ENCODE measurements at places on chromosomes 5 and 9.

DNA sequence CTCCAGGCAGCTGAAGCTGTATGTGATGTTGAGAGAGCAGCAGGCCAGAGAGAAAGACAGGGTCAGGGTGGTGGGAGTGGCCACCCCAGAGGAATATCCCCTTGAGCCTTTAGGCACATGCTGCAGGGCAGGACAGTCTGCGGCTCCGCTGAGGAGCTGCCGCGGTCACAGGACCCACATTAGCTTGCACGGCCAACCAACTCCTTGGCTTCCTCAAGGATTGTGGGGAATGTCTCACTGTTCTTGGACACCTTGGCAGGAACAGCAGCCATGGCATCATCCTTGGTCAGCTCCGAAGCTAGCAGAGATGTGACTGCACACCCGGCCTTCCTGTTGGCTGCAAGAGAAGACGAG is 27.8 kb downstream of the PCDHGC5 start:
- no peak for DNase-seq

DNA sequence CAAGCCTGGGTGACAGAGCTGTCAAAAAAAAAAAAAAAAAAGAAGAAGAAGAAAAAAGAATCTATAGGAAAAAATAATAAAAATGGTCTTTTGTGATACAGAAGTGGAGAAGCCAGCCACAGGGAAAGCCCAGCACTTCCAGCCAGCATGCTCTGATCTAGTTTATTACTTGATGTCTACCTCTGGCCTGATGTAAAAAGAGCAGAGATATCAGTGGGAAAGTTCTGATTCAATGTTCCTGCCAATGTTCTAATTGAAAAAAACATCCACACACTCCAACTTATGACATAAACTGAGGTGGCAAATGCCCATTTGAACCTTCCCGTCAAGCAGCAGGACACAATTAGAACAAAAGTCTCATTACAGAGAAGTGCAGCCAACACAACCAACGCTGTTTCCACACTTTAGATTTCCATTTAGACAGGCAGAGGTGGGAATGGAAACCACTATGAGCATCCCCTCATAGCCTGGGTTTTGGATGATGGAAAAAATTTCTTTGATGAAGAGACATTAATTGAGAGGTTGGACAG is 5.7 kb downstream of the RBM18 start:
- no peak for DNase-seq

DNA sequence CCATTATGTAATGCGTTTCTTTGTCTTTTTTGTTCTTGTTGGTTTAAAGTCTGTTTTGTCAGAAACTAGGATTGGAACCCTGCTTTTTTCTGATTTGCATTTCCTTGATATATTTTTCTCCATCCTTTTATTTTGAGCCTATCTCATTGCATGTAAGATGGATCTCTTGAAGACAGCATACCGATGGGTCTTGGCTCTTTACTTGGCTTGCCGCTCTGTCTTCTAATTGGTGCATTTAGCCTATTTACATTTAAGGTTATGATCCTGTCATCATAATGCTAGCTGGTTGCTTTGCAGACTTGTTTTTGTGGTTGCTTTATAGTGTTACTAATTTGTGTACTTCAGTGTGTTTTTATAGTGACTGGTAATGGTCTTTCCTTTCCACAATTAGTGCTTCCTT is 13.3 kb upstream of the CDKN2B start:
- DNase-seq, result no peak

DNA sequence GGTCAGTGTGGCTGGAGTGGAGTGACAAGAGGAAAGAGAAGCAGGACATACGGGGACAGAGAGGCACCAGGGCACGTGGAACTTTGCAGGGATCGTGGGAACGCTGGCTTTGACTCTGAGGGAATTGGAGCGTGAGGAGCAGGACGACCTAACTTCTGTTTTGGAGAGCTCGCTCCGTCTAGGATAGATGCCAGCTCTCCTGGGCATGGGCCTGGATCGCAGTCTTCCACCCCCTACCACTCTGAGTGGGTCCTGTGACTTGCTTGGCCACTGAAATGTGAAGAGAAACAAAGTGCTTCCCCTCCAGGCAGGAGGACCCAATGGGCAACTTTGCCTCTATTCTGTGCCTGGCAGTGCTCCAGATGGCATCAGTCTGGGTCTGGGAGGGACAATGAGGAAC is 8.7 kb upstream of the SH3PXD2B start:
- DNase-seq, result no peak

DNA sequence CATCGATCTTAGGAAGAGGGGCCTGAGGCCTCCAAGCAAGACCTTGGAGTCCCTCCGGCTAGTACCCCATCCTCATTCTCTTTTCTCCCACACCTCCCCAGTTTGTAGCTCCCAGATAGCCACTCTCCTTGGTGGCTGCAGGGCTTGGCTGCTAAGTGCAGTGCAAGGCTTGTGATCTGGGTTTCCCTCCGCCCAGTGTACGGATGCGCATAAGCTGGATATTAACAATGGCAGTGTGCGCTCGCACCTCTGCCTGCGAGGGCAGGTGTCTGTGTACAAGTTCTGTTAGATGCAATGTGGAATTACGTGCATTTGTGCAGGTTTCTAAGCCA is 71.0 kb upstream of the TBCA start:
- DNase-seq, result no peak

GRCh38 chr9:36023260-36024048 is 13.3 kb upstream of the RECK start:
- peak; percentile 69 for DNase-seq

- no peak for DNase-seq
These were observed 10.0 kb upstream of the SLCO4C1 start for GRCh38 chr5:102306121-102306520.

- DNase-seq, result no peak
These were observed 428.6 kb upstream of the ADAMTSL1 start for GRCh38 chr9:18045326-18045725.

GRCh38 chr9:18350995-18351595 is 122.9 kb upstream of the ADAMTSL1 start:
- DNase-seq, result no peak

DNA sequence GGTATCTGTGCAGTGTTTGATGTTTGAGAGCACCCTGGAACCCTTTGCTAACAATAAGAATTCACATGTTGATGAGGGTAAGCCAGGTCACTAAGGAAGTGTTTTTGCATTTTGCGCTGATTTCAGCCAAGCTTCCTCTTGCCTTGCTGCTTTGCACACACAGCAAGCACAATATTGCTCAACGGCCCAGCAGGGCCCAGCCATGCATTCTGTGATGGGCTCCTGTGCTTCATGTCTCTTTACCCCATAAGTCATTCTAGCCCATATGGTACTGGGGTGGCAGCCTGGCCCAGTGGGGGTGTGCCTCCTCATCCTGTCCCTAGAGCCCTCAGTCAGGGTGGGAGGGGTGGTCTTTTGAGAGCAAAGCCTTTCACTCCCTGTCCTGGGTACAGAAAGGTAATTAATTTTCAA is 481.3 kb downstream of the GADD45G start:
- DNase-seq, result no peak

- no peak for DNase-seq
These were observed 134.2 kb downstream of the ZNF354C start for GRCh38 chr5:179194201-179194910.

GRCh38 chr9:22654833-22655232 is 208.2 kb downstream of the DMRTA1 start:
- DNase-seq, result no peak

GRCh38 chr9:87662808-87663528 is 63.0 kb upstream of the CTSL start:
- peak; percentile 80 for DNase-seq

DNA sequence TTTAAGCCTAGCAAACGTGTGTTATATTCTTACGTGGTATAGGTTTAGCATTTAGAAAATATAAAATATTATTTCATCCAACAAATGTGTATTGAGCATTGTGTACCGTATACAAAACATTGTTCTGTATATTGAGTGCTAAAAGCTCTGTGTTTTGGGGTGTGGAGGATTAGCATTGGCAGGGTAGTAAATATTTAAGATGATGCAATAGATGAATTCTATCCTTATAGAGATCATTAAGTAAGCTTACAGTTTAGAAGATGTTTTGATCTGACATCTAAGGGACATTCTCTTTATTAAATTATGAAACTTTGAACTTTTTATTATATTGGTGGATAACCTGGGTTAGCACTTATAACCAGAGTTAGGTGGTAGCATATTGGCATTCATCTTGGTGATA is 48.5 kb upstream of the GLIPR2 start:
- no peak for DNase-seq

- no peak for DNase-seq
These were observed at the start of gene FAT2 for GRCh38 chr5:151591144-151591819. Gene FAT2 (minus strand): TSS chr5:151591331. CDS start chr5:151568931, 22,400 bp downstream.

- DNase-seq, result no peak
These were observed 303.8 kb downstream of the KIAA0825 start for GRCh38 chr5:94314460-94315131.

- no peak for DNase-seq
These were observed 91.0 kb upstream of the COL5A1 start for GRCh38 chr9:134550584-134550983.

GRCh38 chr5:160064417-160064810 is 54.8 kb downstream of the PWWP2A start:
- no peak for DNase-seq

DNA sequence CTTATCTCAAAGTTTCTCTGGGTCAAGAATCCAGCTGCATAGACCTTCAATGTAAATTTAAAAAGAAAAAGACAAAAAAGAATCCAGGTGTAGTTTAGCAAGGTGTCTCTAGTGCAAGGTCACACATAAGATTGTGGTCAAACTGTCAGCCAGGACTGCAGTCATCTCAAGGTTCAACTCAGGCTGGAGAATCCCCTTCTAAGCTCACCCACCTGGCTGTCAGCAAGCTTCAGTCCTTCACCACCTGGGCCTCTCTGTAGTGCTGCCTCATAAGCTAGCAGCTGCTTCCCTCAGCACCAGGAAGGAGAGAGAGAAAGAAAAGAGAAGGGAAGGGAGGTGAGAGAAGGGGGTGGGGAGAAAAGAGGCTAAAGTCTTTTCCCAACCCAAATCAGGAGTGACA is 146.7 kb downstream of the ACTL7B start:
- DNase-seq, result no peak

DNA sequence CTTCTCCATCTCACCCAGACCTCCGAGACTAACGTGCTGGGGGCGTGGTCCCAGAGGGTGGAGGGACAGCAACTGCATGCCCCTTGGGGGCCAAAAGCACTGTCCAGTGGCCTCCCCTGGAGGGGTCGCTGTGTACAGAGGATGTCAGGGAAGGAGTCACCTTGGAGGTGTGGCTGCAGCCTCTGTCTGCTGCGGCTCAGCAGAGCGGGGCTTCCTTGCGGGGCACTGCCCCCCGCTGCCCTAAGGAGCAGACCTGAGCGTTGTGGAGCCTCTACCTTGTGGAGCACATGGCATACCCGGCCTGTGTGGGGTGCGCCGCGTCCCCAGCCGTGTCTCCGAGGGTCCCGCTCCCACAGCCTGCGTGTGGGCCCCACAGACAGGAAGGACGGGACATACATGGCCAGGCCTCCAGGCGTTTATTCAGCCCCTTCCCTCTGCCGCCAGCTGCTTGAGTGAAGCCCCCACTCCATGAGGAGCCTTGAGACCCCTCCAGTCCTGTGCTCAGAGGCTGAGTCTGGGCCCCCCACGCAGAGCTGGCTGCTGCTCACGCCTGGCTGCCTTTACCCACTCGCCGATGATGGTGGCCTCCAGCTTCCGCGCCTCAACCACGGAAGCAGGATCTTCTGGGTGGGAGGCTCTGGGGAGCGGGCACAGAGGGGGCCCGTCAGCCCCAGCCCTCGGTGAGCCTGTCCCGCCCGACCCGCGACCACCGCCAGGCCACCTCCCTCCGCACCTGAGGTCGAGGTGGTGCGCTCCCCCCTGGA is 4.2 kb downstream of the DPP7 start:
- peak; percentile 27 for DNase-seq

DNA sequence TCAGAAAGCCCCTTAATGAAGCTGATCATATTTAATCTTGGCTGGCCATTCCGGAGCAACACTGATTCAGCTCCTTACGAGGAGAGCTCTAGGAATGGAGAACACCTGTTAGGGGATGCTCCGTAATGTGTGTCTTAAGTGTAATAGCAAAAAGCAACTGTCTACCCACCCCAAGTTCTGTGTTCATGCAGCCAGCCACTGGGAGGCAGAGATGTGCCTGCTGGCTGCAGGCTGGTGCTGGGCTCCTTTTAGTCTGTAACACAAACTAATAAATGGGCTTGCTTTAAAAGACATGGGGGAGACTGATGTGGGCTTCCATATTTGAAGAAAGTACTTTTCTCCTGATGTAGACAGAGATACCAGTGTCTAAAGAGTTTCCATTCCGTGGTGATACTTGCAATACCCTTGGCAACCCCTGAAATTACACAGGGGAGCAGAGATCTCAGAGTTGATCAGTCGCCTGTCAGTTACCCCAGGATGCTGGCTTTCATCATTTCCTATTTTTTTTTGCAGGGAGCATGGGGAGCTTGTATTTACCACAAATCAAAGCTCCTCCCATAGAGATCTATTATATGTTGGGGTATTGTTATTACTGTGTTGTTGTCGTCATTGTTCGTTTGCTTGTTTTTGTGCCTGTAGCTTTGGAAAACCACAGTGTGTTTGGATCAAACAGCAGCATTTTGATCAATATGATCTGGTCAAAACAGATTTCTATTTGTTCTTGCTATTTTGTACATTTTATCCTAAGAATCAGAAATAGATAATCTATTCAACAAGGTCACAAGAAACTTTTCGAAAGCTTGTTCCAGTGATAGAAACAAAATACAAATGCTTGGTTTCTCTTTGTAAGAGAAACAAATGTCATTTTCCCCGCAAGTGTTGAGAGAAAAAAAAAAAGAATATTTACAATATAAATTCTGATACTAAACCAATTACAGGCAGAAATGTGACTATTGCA is 65.8 kb downstream of the MTX3 start:
- no peak for DNase-seq

DNA sequence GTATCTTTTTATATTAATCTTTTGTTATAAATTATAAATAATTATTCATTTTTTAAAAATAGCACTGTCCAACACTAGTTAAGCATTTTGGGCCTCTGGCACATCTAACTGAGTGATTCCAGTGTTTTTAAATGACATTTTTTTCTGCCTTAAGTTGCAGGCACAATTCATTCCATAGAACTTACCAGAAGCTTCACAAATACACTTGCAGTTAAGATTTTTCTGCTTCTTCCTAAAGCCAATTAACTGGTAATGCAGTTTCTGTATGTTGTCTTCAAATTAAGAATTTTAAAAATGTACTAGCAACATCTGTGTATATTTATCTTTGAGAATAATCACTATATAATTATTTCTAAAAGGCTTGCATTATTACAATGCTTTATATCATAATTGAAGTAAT is 11.2 kb upstream of the NFIB start:
- DNase-seq, result no peak

GRCh38 chr5:113112435-113112834 is 135.8 kb downstream of the DCP2 start:
- no peak for DNase-seq

DNA sequence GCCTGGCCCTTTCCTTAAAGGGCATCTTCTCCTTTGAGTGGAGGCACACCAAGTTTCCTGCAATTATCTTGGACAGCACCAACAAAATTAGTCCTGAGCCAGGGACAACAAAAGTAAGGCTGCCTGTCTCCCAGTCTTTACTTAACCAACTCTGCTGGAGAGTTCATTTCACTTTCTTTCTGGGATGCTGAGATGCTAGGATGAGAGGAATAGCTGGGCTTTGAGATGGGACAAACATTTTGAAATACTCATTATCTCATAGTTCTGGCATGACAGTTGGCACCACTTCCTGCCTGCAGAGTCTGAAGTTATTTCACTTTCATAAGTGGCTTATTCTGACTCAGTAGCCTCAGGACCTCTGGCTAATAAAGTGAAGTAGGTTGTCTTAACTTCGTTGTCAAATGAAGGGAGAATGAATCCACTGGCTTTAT is 157.0 kb downstream of the C9orf152 start:
- peak; percentile 51 for DNase-seq

GRCh38 chr5:121430538-121430937 is 421.1 kb upstream of the FTMT start:
- no peak for DNase-seq

GRCh38 chr9:20212806-20213205 is 409.5 kb downstream of the MLLT3 start:
- DNase-seq, result no peak
